CD4-positive, alpha-beta T cell treated with Interleukin-4 for 1 hour (primary cell): ENCODE measurements at places on chromosomes 4 and X.

- DNase-seq = no peak
Measured at GRCh38 chr4:88981556-88981955, 75.4 kb downstream of the FAM13A start.

- peak; percentile 7 for DNase-seq
Measured at GRCh38 chrX:27336466-27337091, 126.6 kb downstream of the PPP4R3C start.

GRCh38 chr4:113436360-113436759 lies 325.2 kb downstream of the CAMK2D start:
- no peak for DNase-seq

DNA sequence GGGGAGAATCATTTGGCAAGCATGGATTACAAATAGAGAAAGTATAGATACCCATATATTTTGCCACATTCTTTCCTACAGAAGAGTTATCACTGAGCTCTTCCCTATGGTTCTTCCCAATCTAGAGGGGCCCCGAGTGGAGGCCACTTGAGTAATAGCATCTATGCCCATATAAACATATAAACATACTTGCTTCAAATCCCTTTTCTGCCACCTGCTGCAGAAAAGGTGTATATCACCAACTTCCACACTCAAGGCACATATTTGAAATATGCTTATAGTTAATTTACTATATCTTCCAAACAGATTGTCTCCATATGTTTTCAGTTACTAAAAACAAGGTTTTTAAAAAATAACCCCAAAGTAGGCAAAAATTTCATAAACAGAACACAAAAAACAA lies 642.8 kb upstream of the DIPK2B start:
- no peak for DNase-seq

DNA sequence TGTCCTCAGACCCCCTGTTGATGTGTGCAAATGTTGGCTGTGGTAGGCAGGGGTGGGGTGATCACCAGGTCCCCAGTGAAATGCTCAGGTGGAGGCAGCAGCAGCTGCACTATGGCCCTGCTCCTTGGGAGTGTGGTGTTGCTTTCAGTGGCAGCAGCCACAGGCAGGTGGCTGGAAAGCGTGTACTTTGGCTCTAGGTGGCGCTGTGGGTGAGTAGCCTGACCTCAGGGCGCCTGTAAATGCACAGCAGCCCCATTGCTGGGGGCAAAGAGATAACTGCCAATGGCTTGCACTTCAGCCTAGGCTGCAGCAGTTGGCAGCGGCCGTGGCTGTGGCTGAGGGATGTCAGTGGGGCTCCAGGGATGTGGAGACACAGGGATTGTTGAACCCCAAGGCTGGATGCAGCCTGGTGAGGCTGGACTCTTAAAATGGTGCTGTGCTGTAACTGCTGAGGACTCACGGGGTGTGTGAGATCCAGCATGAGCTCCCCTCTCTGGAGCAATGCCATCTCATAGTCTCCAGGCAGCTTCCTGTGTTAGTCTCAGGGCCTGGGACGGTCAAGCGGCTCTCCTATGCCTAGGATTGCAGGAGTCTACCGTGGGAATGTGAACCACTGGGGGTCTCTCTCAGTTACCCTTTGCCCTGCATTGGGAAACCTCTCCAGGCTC lies 421.7 kb upstream of the HTR2C start:
- DNase-seq = no peak

GRCh38 chrX:110172215-110172614 lies 145.7 kb downstream of the AMMECR1 start:
- DNase-seq = peak; percentile 62

- DNase-seq = peak; percentile 72
Measured at GRCh38 chrX:154136627-154137161, 7.3 kb upstream of the OPN1LW start.

DNA sequence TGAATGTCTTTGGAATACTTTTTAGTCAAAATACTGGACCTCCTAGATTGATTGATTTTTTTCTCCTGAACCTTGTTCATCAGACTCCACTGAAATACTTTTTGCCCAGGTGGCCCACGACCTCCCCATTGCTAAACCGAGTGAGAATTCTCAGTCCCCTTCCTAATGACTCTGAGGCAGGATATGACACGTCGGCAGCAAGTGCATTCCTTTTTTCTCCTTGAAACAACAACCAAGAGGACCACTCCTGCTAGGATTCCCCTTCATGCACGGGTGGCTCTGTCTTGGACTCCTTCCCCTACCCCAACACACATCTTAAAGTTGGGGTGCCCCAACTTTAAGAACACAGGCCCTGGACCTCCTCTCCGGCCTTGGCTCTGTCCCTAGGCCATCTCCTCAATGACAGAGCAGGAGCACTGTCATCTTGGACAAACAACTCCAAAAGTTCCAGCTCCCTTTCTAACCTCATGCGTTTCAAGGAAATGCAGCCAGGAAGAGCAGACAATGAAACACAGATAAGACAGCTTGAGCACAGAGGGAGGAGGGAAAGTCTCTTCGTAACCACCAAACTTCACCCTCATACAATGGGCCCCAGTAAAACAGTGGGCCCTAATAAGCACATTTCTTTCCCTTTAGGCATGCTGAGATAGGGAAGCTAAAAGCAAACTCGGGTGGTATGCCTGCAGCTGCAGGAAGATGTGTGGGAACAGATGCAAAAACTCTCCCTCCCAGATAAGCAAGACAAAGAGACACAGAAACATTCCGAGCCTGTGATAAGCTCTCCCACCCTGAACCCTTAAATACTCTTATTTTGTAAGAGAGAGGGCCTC lies 33.9 kb downstream of the ZBTB49 start:
- no peak for DNase-seq

DNA sequence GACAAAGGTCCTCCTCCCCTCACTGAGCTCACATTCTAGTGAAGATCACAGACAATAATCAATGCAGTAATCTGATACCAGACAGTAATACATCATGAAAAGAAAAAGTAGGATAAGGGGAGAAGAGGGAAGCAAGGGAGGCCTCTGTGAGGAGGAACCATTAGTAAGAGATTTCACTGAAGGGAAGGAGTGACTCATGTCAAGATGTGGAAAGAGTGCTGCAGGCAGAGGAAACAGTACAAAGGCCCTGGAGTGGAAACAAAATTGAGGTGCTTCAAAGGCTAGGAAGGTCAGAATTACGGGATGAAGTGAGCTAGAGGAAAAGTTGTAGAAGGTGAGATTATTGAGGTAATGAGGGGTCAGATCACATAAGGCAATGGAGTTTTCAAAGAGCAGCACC lies 38.1 kb downstream of the LAMTOR3 start:
- DNase-seq = no peak
